Stimulated activated CD4-positive, alpha-beta T cell treated with anti-CD3 and anti-CD28 coated beads, TNF-alpha, amount 100 ng/mL, for 1 hour (primary cell): ENCODE measurements at places on chromosomes 6 and 20.
A peak's percentile ranks its signal among the peaks of the same experiment; 100 is the strongest.

GRCh38 chr20:60341062-60341461 is 382.8 kb downstream of the CDH26 start:
- DNase-seq, result no peak

DNA sequence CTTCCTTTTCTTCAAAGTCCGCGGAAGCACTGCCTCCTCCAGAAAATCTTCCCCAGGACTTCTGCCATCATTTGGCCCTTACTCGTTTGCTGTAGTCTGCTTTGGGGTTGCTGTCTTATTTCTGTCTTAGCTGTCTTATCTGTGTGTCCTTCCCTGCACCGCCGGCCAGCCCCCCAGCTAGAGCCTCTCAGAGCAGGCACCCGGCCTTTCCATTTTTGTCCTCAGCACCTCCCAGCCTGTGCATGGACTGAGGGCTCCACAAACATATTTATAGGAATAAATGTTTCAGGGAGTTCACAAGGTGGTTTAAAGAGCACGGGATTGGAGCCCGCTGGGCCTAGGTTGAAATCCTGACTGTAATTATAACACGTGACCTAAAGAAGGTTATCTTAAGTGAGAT is 8.1 kb downstream of the GLP1R start:
- DNase-seq, result no peak

- peak; percentile 48 for DNase-seq
Measured at GRCh38 chr6:20319520-20320357, 81.9 kb upstream of the E2F3 start.

DNA sequence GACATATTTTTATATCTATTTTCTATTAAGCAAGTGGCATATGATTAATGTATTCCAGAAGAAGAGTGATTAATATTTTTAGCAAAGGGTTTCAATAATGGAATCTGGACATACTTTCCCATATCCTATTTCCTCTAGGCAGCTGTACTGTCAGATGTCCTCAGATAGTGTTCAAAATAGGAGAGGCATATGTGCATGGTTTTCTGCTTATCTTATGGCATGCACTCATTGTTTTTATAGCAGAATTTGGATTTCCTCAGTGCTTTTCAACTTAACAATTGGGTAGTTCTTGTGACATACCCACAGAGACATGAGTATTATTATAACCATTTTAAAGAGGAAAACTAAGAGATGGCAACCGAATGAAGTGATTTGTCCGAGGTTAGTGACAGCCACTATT is 12.6 kb upstream of the SLC17A5 start:
- no peak for DNase-seq

- no peak for DNase-seq
Measured at GRCh38 chr6:1619673-1620503, 10.2 kb downstream of the FOXC1 start.

DNA sequence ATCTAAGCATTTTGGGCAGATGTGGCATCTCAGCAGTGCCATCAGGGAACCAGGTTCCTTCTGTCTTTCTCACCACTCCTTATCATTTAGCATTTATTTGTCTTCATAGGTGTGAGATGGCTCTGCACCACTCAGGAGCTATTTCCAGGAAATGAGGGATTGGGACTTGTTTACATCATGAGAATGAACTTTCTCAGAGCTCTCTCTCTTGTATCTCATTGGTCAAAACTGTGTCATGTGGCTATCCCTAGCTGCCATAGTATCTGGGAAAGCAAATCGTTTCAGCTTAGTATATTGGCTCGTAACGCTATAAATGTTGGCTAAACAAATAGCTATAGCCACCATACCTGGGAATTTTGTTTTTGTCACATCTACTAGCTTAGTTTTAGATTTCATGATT is 23.8 kb downstream of the PLCB4 start:
- no peak for DNase-seq

DNA sequence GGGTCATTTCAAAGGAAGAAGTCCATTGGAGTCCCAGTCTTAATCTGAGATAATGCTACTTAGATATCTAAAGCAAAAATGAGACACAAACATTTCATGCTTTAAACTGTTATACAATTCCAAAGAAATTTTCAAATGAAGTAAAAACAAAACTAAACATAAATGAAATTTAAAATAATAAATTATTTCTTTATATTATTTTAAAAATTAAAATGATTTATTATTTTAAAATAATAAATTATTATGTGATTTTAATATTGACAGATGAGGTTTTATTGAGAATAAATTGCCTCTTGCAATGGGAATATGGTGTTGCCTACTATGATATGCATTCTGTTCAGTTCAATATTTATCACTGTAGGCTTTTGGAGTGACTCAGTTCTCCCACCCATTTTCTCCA is 93.7 kb upstream of the BACH2 start:
- no peak for DNase-seq

DNA sequence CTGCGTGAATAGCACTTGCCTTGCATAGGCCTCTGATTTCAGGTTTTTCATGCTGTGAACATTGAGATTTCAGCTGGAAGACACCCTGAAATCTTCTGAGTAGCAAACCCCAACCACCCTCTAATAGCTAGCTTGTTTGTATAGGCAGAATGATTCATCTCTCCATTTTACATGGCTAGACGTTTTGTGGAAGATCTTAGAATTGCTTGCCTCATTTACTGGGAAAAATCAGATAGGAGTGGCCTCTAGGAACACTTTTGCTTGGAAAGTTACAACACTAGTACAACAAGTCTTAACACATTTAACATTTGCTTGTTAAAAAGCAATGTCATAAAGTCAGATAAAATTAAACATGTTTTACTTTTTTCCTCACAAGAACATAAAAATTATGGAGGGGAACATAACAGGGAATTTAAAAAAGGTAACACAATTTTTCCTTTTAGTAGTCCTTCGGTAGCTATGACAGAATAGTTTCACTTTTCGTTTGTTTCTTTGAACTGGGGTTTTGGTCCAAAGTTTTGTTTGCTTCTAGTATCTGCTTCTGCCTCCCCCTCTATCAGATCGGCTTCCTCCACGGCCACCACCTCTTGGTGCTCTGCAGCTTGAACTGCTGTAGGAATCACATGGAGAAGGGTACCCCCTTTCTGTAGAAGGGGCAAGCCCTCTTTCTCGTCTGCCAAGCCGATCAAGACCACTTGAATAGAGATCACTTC is 102.2 kb upstream of the PTCHD4 start:
- DNase-seq, result no peak

DNA sequence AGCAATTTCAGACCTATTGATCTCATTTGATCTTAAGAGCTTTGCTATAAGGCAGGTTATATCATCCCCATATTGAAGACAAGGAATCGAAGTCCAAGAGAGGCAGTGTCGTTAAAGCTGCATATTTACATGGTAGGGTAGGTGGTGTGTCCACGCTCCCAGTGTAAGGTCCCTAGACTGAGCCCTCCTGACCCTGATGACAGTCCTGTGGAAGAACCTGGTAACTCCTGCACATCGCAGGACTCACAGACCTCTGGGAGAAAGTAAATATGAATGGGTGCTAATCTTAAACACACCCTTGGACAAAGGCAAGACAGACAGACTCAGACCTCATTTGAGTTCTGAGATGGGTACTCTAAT is 602 bp upstream of the HLA-DPB1 start:
- no peak for DNase-seq

DNA sequence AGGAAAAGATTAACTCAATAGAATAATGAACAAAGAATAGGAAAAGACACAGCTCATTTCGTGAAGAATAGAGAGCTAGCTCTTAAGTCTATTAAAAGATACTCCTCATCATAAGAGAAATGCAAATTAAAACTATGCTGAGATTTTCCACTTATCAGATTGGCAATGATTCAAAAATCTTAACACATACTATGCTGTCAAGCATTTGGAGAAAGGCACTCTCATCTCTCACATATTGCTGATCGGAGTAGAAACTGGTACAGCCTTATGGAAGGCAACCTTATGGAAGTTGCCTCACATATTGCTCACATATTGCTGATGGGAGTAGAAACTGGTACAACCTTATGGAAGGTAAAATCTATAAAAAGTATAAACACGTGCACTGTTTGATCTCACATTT is 21.4 kb upstream of the PLAGL1 start:
- DNase-seq, result no peak

GRCh38 chr6:15368873-15369272 is 123.0 kb downstream of the JARID2 start:
- no peak for DNase-seq

GRCh38 chr20:60258255-60258863 is 300.1 kb downstream of the CDH26 start:
- no peak for DNase-seq

- no peak for DNase-seq
Measured at GRCh38 chr6:6006428-6007365, at the start of gene NRN1. NRN1 (minus strand) TSS chr6:6006925; CDS start chr6:6006749, 176 bp downstream.

GRCh38 chr6:158053377-158054313 is 72.0 kb downstream of the SYNJ2 start:
- DNase-seq, result no peak

DNA sequence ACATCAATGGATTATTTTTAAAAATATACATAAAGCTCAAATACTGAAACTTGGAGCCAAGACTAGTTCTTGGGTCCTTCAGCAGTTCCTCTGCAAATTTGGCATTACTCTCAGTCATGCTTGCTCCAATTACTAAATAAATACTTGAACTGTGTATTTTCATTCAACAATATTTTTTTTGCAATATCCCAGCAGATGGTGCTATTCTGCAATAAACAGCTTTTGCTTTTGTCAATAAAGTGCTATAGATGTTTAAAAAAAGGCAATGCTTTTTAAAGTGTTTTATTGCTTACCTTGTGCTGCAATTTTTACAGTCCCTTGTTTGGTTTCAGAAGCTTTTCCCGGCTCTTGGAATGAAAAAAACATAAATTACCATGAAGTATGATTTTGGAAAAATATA is 243.4 kb downstream of the TRDN start:
- no peak for DNase-seq

GRCh38 chr6:121520337-121521163 is 85.1 kb downstream of the GJA1 start:
- no peak for DNase-seq

GRCh38 chr20:50014570-50015562 is 32.1 kb downstream of the SNAI1 start:
- DNase-seq, result no peak

GRCh38 chr6:1797801-1798200 is 188.1 kb downstream of the FOXC1 start:
- DNase-seq, result no peak
